Left cardiac atrium (tissue), 4 donors: ENCODE measurements at places on chromosomes 13 and 19. TPM values are rescaled to one million over a fixed set of nuclear protein-coding genes. Genes with fewer than 3 reads are reported as not detected.

DNA sequence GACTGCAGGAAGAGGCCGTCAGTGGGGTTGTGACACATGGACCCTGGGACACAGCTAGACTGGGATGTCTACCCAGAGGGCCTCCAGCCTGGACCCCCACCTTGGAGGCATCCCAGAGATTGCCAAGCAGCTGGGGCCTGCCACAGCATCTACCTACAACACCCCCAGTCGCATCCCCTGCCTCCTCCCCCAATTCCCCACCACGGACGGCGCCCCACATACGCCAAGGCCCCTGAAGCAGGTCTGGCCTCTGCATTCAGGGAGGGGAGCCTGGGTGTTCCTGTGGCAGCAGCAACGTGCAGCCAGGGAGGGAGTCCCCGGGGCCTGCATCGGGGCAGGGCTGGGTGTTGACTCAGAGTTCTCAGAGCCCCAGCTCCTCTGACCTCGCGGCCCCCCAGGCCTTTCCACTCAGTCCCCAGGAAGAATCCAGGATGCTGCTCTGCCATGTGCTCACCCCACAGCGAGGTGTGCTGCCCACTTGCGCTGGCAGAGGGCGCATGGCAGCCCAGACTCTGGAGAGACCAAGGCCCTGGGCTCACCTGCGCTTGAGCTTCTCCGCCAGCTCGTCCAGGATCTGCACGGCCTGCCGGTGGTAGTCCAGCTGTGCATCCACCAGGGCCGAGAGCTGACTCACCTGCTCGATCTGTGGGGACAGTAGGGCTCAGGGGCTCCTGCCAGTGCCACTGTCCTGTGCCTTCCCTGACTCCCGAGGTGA is 19.6 kb downstream of the MPND start:
- DNase-seq: no peak

Gene PRR12
- 15.9 TPM for total RNA-seq

- no peak for DNase-seq
These were observed 838 bp downstream of the AKAP11 start for GRCh38 chr13:42272804-42273175.

DNA sequence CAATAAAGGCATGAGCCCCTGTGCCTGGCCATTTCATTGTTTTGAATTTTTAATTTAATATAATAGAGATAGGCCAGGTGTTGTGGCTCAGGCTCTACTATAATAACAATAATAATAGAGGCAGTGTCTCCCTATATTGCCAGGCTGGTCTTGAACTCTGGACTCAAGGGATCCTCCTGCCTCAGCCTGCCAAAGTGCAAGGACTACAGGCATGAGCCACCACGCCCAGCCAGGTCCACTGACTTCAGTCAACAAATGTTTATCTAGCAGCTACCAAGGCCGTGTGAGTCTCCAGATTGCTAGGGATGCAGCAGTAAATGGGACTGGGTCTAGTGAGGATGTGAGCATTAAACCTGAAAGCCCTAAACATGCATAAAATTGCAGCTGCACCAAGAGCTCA is 13.8 kb upstream of the ILF3 start:
- no peak for DNase-seq

DNA sequence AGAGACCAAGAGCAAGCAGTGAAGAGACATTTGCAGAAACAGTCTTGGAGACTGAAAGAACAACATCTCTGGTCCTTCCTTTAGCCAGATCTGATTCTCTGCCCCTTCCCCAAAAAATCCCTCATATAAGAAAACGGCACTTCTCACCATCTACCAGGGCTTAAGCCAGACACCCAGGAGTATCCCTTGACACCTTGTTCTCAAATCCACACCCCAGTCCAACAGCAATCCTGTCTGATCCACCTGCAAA is 1.7 kb upstream of the PLEKHG2 start:
- DNase-seq: no peak

DNA sequence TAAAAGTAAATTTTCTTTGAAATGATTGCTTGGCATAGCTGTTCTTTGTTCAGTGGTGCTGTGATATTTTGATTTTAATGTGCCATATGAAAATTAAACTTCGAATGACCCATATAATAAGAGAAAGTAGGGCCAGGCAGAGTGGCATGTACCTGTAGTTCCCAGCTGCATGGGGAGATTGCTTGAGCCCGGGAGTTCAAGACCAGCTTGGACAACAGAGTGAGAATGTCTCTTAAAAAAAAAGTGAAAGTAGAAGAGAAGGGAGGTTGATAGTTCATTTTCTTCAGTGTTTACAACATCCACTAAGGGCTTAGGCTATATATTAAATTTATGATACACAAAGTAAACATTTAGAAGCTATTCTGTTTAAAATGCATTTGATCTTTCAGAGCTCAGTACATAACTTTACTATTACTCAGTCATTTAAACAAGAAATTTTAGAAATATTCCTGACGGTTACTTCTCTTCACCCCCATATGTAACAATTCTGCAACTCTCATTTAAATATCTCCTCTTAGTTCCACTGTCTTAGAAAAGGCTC is 17.2 kb upstream of the RFC3 start:
- no peak for DNase-seq

DNA sequence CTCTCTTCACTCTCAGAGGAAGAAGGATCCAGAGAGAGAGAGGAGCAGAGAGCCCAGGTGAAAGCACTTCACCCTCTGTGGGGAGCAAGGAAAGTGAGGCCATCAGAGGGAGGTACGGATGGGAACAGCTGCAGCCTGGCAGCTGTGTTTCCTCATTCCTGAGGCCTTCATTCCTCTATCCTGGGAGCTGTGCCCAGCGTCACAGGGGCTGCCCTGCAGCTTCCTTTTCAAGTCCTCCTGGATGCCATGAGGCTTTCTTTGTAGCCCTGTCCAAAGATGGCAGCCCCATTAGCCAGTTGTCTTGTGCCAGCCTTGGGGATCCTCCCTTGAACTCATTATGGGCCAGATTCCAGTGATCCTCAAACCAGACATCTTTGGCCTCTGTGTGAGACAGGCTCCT is 76.8 kb upstream of the PCDH8 start:
- DNase-seq: peak; percentile 23

Gene MTUS2
- 22.8 TPM for total RNA-seq

Gene PIN1
- 74.9 TPM for total RNA-seq

Gene ZNF415
- total RNA-seq: 19.5 TPM

DNA sequence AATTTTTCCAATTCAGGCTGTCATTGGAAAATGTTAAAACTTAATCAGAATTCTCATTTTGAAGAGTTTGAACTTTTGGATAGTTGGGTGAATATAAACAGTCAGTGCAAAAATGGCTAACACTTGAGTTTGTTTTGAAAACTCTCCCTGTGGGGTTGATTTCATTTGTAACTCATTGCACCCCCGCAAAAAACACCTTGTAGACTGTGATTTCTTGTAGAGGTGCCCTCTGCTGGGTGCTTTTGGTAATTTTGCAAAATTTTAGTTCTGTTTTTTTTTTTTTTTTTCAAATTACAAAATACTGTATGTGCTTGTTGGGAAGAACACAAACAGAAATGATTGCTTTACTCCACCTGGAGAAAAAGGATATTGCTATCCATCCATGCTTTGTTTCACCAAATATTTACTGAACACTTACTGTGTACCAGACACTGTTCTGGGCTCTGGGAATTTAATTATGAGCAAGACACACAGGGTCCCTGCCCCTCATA is 28.2 kb upstream of the GPI start:
- DNase-seq: no peak

DNA sequence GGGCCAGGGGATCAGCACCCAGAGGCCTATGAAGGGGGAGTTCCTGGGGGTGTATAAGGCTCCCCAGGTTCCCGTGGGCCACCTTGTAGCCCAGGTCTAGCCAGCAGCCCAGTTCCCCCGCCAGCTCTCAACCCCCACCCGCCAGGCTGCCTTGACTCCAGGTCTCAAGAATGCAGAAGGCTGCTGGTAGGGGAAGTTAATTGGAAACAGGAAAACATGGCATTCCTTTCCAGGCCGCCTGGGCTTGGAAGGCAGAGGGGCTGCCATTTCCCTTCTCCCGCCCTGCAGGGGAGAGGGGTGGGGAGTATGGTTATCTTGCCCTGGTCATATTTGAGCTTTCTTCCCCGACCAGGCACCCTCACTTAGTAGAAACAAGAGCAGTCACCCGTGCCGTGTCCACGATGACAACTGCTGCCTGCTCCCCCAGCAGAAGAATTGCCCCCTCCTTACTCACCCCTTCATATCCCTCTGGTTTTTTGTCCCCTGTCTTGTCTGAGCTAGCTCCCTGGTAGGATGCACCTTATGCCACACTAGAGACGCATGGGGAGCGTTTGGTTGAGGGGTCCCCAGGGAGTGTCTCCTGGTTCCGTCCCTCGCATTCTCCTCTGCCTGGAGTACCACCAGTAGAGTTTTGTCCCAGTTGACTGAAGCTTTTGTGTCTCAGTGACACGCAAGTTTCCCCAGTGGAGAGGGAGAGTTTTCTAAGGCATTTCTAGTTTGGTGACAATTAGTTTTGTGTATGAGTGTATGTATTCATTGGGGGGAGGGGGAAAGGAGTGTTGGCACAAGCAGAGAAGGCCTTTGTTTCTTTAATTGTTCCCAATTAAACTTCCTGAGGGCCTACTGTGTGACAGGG is 4.5 kb downstream of the BICRA start:
- no peak for DNase-seq
